ENCODE measurements at places on chromosomes 5 and 9. TPM values are rescaled to one million over a fixed set of nuclear protein-coding genes. Genes with fewer than 3 reads are reported as not detected.

GRCh38 chr5:147430628-147431027 is 79.2 kb downstream of the DPYSL3 start:
- H3K27ac ChIP-seq: no peak overlapping the region
- DNase-seq: no peak
- no peaks in the 10 kb centered on the region for H3K36me3 ChIP-seq
- no peaks in the 10 kb centered on the region for H3K4me1 ChIP-seq
- peaks cover 2% of the 10 kb centered on the region for H3K27me3 ChIP-seq
- H3K4me3 ChIP-seq: no peak overlapping the region

DNA sequence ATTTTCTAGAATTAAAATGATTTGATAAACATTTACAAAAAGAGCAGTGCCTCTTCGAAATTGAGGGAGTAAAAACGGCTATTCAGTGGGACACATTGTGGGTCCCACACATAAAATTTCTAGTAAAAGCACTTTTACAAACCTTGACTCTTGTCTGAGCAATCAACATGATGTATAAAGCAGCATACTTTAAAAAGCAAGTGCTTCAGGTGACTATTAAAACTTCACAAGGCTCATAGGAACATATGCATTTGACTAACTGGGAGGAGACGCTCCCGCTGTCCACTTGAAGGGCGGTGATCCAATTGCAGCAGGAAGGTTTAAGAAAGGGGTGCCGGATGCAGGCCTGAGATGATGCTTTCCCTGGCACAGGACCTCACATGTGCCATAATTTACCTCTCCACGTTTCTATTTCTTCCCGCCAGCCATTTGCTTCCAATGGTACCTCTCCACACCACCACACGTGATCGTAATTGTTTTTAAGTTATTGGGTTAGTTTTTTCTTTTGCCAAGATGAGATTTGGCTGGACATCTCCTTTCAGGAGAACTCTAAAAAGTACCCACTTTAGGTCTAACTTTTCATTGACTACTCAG is 1.8 kb downstream of the MCTP1 start:
- H3K4me1 ChIP-seq: peaks cover 15% of the 10 kb centered on the region
- DNase-seq: no peak
- H3K4me3 ChIP-seq: peak overlapping the region; percentile 86
- no peaks in the 10 kb centered on the region for H3K36me3 ChIP-seq

GRCh38 chr5:73825736-73826135 is 199.7 kb downstream of the ARHGEF28 start:
- no peak overlapping the region for H3K27ac ChIP-seq
- no peak overlapping the region for H3K4me3 ChIP-seq
- no peaks in the 10 kb centered on the region for H3K27me3 ChIP-seq
- no peaks in the 10 kb centered on the region for H3K36me3 ChIP-seq
- no peak for DNase-seq

- no peaks in the 10 kb centered on the region for H3K27me3 ChIP-seq
- DNase-seq: no peak
- H3K4me3 ChIP-seq: no peak overlapping the region
- no peak overlapping the region for H3K27ac ChIP-seq
- H3K36me3 ChIP-seq: no peaks in the 10 kb centered on the region
These were observed 611.1 kb downstream of the ACTL7B start for GRCh38 chr9:108244686-108245085.

GRCh38 chr9:132163876-132164603 is 2.2 kb downstream of the NTNG2 start:
- no peak overlapping the region for H3K27ac ChIP-seq
- H3K27me3 ChIP-seq: no peaks in the 10 kb centered on the region
- no peaks in the 10 kb centered on the region for H3K36me3 ChIP-seq
- H3K4me3 ChIP-seq: peak overlapping the region; percentile 78
- peaks cover 20% of the 10 kb centered on the region for H3K4me1 ChIP-seq
- DNase-seq: no peak

- no peaks in the 10 kb centered on the region for H3K27me3 ChIP-seq
- no peaks in the 10 kb centered on the region for H3K36me3 ChIP-seq
- DNase-seq: no peak
- H3K4me1 ChIP-seq: no peaks in the 10 kb centered on the region
- H3K27ac ChIP-seq: no peak overlapping the region
- no peak overlapping the region for H3K4me3 ChIP-seq
These were observed 94.0 kb downstream of the MLLT3 start for GRCh38 chr9:20528253-20528652.

DNA sequence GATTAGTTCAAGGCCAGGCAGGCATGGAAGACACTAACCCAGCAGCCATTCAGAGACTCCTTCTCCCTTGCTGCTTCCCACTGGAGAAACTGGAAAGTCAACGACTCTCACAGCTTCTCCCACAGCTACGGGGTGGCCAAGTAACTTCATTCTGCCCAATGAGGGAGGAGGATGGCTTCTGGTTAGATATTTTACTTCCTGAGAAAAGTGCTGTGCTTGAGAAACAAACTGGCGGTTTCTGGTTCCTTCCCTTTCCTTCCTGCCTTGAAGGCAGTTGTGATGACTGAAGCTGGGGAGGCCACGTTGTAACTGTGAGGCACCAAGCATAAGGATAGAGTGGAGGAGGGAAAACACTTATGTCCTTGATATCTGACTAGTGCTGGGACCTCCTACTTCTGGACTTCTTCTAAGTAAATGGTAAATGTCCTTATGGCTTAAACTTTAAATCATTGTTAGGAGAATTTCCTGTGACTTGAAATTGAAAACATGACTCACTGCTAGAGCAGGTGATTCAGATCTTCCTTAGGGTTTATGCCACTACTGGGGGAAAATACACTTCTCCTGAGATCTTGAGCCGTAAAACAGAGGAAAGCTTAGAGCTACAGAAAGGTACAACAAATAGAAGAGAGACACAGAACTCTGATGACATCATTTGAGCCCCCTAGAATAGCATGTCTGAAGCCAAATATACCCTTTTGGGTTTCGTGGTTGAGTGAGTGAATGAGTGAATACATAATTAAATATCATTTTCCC is 3.1 kb upstream of the GNPDA1 start:
- peaks cover 19% of the 10 kb centered on the region for H3K4me1 ChIP-seq
- no peak for DNase-seq

DNA sequence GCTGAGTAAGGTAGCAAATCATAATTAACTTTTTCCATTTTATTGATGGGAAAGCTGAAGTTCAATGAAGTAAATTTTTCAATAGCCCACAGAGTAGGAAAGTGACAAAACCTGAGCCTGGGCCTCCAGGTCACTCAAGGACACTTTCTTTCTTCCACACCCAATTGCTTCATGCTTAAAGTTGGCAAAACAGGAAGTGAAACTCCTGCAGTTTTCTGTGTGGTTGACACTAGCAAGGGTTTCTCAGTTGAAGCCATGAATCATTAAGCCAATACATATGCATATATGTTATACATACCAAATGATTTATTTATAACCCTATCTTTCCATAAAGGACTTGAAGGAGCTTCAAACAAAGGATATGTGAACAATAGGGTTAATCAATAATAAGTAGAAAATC is 13.9 kb downstream of the TLR4 start:
- no peaks in the 10 kb centered on the region for H3K27me3 ChIP-seq
- H3K36me3 ChIP-seq: peaks cover 2% of the 10 kb centered on the region
- H3K27ac ChIP-seq: no peak overlapping the region
- H3K4me3 ChIP-seq: no peak overlapping the region

DNA sequence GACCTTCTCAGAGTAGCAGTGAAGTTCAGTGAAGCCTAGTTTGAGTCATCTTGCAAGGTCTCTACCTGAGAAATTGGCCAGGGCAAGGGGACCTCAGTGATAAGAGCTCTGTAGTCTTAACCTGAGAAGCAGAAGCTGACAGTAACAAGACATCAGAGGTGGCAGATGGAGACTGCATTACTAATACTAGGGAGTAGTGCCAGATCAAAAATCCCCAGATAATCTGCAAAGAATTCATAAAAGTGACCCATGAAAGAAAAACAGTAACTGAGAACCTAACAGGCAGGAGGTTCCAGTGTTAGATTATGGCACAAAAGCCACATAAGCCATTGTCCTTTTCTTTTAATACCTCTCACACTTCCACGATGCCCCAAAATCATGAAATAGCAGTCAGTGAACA is 175.5 kb downstream of the MUSK start:
- H3K36me3 ChIP-seq: no peaks in the 10 kb centered on the region
- H3K27me3 ChIP-seq: no peaks in the 10 kb centered on the region
- H3K4me1 ChIP-seq: no peaks in the 10 kb centered on the region

- no peaks in the 10 kb centered on the region for H3K27me3 ChIP-seq
- no peak for DNase-seq
- H3K4me3 ChIP-seq: no peak overlapping the region
- H3K4me1 ChIP-seq: no peaks in the 10 kb centered on the region
These were observed 21.2 kb downstream of the TXNDC8 start for GRCh38 chr9:110316261-110317075.

- no peaks in the 10 kb centered on the region for H3K27me3 ChIP-seq
- H3K4me3 ChIP-seq: no peak overlapping the region
- peaks cover 68% of the 10 kb centered on the region for H3K36me3 ChIP-seq
- no peak for DNase-seq
These were observed 26.9 kb downstream of the ZNF484 start for GRCh38 chr9:92850898-92851297.

DNA sequence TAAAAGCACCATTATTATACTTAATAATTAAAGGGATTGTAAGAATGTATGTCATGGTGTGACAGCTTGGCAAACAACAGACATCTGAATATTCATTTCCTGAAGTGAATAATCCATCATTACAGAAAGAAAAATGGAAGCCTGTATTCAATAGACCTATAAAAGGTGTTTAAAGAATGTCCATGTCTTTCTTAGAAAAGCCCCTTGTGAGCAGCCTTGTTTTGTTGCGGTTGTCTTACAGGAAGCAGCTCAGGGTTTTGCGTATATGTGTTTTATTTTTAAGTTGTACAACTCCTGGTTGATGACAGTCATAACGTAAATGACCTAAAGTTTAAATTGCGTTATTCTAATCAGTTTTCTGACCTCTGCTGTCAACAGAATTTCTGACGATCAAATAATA is 53.8 kb downstream of the CAST start:
- peaks cover 9% of the 10 kb centered on the region for H3K4me1 ChIP-seq
- no peak overlapping the region for H3K4me3 ChIP-seq
- H3K27ac ChIP-seq: no peak overlapping the region
- no peak for DNase-seq
- no peaks in the 10 kb centered on the region for H3K36me3 ChIP-seq

GRCh38 chr5:68669864-68670575 is 423.8 kb upstream of the SLC30A5 start:
- H3K4me3 ChIP-seq: no peak overlapping the region
- H3K27me3 ChIP-seq: no peaks in the 10 kb centered on the region
- no peak overlapping the region for H3K27ac ChIP-seq
- H3K36me3 ChIP-seq: no peaks in the 10 kb centered on the region

- no peak overlapping the region for H3K27ac ChIP-seq
- H3K36me3 ChIP-seq: peaks cover 13% of the 10 kb centered on the region
These were observed 62.3 kb upstream of the RARS1 start for GRCh38 chr5:168423971-168424370.

DNA sequence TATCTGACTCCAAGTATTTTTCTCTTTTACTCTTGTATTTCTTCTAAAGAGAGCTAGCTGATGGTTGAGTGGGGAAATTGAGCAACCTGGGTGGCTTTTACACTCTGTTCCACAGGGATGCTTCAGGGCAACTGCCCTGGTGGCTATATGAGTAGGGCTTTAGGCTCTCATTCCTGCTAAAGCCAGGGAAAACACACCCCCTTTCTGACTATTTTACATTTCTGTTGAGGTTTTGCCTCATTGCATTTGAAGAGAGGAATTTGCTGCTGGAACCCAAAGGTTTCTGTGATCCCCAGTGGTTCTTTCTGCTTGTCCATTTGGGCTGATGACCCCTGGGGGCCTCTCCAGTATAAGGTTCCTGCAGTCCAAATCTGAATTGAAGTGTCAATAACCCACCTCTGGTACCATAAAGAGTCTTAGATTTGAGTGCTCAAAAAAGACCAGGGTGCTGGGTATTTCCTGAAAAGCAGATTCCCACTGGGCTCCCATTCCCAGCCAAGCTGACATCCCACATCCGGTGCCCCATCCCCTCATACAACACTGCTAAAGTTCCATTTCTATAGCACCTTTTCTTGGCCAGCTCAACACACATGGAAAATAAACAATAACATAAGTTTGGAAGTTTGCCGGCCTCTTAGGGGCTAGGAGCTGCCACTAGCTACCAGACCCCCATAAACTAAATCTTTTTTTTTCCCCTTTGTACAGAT is 59.5 kb downstream of the PAPPA start:
- H3K4me1 ChIP-seq: no peaks in the 10 kb centered on the region
- H3K27ac ChIP-seq: no peak overlapping the region
- no peaks in the 10 kb centered on the region for H3K27me3 ChIP-seq
- H3K4me3 ChIP-seq: no peak overlapping the region
- DNase-seq: no peak

GRCh38 chr5:153276151-153276550 is 214.3 kb upstream of the GRIA1 start:
- H3K27me3 ChIP-seq: no peaks in the 10 kb centered on the region
- no peak overlapping the region for H3K4me3 ChIP-seq
- no peaks in the 10 kb centered on the region for H3K4me1 ChIP-seq
- H3K27ac ChIP-seq: no peak overlapping the region
- DNase-seq: no peak

Gene SPAG8
- 0.25 TPM for total RNA-seq

Gene PHF24
- total RNA-seq: 0.05 TPM

Gene LRRC70
- total RNA-seq: 2.3 TPM

Gene SHC3
- total RNA-seq: 0.05 TPM

Data from liver (tissue), 10 donors.